ENCODE measurements at places on chromosomes 6 and 20.
A peak's percentile ranks its signal among the peaks of the same experiment; 100 is the strongest.

- peak; percentile 23 for DNase-seq
Observed at GRCh38 chr6:2103765-2104523, 141.5 kb downstream of the GMDS start.

GRCh38 chr6:110102411-110102810, 77.1 kb downstream of the WASF1 start:
- no peak for DNase-seq

DNA sequence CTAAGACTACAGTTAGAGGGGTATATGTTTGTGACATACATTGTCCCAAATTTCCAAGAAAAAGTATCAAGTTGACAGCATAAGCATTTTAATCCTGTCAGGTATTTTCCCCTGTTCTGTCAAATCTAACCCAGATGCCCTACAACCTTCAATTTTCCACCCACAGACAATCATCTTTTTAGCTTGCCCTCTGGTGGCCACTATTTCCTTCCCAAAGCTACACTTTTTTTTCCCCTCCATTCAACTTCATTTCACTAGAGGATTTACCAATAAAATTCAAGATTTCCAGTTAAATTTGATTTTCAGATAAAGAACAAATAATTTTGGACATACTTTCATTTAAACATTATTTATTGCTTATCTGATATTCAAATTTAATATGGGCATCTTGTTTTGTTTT, 286.6 kb downstream of the TENT5A start:
- DNase-seq = peak; percentile 8

DNA sequence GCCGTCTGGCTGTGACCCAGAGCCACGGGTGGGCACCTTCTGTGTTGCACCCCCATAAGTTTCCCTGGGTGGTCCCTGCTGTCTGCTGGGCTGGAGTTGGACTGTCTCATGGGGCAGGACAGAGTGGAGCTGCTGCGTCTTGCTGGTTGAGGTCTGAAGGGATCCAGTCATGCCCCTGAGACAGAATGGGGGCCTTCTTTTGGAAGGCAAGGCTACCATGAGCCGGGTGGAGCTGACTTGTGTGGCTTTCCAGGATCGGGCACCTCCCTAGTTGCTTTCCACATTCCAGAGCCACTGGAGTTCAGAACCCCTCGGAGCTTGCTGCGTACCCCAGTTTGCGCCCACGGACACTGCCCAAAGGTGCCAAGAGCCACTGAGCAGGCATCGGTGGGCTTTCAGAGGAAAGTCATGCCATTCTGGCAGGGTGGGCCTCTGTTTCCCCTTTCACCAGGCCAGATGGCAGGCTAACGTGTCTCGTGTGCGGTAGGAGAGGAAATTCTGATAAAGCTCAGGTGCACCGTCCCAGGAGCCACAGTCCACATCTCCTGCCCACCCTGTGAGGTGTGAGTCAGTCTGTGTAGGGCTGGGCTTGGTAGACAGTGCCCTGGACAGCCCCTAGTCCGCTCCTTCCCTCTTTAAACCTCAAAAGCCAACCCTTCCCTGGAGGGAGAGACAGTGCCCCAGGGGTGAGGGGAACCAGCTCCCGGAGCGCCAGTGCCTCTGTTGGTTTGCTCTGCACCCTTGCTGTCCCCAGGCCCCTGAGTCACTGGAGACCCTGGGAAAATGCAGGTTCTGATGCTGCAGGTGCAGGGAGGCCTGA, 125.3 kb downstream of the SYCP2 start:
- DNase-seq = no peak

DNA sequence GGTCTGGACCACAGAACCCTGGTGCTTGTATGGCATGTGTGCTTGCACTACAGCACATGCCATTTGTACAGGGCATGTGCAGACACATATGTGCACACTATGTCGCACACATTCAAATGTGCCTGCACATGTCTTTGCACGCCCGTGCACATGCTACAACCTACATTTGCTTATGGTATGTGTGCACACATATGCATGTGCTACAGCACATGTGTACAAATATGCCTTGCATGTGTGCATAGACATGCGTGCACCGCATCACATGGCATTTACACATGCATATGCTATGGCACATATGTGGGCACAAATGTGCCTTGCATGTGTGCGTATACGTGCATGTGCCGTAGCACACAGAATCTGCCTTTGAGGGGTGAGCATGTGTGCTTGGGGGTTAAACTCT, 90.5 kb downstream of the DHX35 start:
- DNase-seq = no peak

DNA sequence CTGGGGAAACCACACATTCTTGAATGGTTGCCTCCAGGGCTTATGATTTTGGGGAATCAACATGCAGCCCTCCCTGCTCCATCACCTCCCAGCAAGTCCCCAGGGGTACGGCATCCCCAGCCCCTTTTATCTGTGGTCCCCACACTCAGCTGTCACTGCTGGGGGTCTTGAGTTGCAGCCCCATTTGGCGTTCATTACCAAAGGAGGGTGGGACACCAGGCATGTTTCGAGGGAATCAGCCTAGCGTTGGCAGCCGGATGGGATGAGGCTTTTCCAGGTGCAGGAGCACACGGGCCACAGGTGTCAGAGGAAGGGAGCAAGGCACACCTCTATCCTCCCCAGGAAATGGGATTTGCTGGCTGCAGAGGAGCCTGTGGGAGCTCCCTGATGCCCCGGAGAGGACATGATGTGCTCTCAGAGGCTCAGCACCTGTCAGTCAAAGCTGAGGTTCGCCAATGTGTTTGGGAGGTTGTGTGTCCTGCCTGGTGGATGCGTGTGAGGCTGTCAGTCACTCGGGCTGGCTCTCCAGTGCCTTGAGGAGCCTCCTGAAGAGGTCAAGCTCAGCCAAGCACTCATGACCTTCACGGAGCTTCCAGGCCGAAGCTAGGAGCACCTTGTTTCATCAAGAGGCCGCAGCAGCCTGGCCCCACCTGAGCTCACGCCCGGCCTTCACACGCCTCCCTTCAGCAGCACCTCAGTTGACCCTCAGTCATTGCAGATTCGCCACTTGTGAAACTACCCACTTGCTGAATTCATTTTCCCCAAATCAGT, 95.0 kb downstream of the ERMARD start:
- no peak for DNase-seq

GRCh38 chr6:107819217-107819616, 4.9 kb downstream of the SCML4 start:
- no peak for DNase-seq
